Posterior cingulate gyrus (tissue), 11 donors: ENCODE measurements at places on chromosomes 5 and 9.

DNA sequence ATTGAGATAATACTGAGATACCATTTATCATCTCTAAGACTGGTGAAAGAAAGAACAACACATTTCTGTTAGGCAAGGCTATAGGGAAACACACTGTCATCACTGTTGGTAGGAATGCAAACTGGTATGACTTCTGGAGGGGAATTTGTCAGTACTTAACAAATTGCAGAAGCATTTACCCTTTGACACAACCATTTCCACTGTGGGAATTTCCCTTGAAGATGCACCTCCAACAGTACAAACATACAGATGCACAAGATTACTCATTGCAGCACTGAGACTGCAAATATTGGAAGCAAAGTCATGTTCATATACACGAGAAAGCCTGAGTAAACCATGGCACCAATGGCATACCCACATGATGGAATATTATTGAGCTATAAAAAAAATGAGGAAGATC is 17.6 kb downstream of the GM2A start:
- no peak for DNase-seq

GRCh38 chr5:119742311-119742710 is 113.0 kb downstream of the FAM170A start:
- no peak for DNase-seq

GRCh38 chr9:21252721-21253547 is 13.1 kb upstream of the IFNA14 start:
- DNase-seq, result no peak

GRCh38 chr9:135906291-135907005 is 898 bp downstream of the CAMSAP1 start:
- no peak for DNase-seq

DNA sequence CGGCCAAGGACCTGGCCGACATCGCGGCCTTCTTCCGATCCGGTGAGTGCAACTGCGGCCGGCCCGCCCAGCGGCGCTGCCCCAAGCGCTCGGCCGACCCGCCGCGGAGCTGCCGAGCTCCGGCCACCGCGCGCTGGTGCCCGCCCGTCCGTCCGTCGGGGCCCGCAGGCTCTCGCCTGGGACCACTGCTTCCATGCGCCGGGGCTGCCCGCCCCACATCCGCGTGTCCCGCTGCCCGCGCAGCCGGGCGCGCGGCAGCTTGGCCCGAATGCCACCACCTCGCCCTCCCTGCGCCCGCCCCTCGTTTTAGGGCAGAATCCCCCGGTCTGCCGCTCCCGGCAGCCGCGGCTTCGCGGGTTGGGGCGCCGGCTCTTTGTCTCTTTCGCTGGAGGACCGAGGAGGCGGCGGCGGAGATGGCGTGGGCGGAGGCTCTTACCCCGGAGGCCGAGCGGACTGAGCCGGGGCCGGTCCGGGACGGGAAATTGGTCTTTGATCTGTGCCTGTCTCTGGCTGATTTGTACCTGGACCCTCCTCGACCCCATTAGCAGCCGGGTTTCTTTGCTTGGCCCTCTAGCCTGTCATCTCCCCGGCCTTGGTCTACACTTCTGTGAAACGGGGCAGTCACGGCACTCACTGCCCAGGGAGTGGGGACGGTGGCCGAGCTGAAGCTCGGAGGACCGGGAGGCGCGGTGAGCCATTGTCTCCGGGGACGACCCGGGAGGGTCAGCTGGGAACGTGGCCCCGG is 871 bp downstream of the TRIO start:
- DNase-seq, result peak; percentile 83

- no peak for DNase-seq
These were observed 95.8 kb downstream of the TMEM174 start for GRCh38 chr5:73268826-73269225.

DNA sequence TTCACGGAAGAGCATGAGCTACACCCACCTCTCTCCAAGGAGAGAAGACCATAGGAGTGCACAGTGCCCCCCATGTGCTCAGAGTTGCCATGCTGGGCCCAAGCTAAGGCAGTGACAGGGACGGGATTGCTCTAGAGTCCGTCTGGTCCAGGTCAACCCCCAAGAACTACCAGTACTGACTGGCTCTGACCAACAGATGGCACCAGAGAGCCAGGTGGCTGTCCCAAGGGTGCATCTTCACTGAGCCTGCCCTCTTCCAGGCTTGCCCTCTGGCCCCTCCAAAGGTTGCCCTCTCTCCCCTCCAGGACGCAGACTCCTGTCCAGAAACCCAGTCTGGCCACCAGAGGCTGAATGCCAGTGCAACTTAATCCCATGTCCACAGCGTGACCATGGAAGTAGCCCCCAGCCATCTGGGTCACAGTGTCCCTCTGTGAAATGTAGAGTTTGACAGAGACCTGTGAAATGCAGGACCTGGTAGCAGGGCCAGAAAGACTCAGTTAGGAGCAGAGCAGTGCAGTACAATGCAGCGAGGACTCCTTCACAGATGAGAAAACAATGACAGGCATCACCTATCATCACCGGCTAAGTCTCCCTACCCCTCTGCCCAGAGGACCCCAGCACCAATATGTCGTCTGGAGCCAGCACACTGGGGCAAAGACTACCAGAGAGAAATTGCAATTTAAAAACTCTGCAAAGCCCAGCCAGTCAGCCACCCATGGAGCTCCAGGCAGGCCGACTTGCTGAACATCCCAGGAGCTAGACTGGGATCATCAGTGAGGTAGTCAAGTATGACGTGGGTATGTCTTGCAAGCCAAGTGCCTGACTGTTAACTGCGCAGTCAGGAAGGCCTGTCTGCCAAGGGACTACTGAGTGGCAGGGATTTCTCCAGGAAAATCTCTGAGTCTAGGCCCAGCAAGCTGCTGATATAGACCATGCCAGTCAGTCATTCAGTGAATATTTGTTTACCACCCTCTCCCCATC is 7.7 kb upstream of the SKP1 start:
- DNase-seq, result peak; percentile 67

- peak; percentile 52 for DNase-seq
These were observed 36.4 kb downstream of the RASGEF1C start for GRCh38 chr5:180172447-180173197.

DNA sequence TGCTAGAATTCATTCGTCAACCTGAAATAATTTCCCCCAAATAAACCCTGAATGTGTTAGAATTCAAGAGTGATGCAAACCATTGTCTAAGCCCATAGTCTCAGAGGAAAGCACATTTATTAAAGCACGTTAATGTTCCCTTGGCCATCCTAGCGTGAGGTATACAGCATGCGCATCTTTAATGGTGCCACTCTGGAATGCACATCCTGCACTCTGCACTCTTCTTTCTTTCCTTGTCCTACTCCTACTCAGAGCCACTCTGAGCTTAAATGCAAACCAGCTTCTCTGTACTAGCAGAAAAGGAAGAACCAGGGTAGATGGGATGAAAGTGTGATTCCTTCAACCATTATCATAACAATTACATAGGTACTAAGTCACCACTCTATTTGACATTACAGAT is 50.4 kb downstream of the ARL15 start:
- no peak for DNase-seq
